Activated CD8-positive, alpha-beta memory T cell treated with anti-CD3 and anti-CD28 coated beads for 48 hours (primary cell): ENCODE measurements at places on chromosomes 6 and 20.

DNA sequence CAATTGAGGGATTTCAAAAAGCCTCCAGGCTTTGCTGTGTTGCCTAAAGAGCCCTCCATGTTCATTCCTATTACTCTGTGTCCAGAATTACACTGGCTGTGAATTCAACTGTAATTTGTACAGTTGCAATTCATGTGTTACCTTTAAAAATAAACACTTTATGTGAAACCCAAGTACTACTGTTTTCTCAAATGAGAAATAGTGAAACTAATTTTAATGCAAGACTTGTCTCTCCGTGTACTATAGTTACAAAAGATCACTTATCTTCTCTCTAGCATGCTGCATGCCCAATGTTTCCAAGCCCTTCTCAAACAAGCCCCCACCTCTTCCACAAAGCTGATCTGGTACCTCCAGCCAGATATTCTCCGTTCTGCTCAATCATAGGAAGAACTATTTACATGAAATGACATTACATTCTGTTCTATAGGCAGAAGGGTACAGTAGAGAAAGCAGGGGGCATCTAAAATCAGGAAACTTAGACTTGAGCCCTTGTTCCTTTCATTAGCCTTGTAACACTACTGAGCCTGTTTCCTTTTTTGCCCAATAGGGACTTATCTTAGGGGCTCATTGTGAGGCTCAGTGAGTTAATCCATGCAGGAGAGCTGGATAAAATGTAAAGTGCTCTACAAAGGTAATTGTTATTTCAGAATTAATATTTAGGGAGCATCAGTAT lies 12.3 kb upstream of the COL9A1 start:
- DNase-seq: no peak

- DNase-seq: peak; percentile 31
Measured at GRCh38 chr20:50575865-50576720, 65.9 kb downstream of the PTPN1 start.

DNA sequence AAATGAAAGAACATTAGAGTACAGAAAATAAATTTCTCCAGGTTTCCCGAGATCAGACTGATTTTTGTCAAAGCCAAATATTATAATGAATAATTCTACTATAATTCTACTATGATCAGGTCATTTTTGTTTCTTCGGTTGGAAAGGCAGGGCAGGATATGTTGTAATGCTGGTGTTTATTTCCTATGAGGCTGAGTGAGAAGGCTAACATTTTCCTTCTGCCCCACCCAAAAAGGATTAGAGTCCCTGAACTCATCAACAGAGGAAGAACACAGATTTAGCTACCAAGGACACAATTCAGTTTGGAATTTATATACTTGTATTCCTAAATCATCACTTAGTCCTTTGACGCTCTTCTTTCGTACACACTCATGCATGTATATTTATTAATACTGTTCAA lies 318.9 kb downstream of the SYNE1 start:
- no peak for DNase-seq

- DNase-seq: no peak
Measured at GRCh38 chr6:125835221-125835744, 44.5 kb downstream of the NCOA7 start.

DNA sequence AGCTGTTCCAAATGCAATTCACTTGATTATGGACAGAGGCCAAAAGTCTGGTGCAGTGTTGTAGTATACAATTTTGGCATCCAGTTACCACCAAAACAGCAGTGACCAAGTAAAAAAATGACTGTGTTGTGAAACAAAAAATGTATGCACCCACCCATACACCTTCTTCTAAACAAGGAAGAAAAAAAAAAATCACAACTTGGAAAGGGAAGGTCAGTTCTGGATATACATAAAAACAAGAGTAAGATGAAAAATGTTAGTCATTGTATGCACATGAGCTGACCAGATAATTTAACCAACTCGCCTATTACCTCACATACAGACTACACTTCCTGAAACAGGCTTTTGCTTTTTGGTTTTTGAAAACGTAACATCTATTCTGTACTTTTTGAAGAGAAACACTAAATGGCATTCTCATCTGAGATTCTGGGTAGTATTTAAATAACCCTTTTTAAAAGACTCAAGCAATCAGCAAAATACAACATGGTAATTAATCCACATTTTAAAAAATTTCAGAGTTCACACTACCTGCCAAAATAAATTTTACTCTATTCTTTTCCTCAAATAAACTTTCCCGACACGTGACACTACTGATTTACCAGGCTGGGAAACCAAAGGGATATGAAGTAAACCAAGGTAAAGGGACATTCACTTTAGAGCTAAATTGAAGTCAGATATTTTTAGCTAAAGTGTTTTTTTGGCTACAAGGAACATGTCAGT lies 141.6 kb upstream of the SHLD1 start:
- no peak for DNase-seq
